ENCODE measurements at places on chromosomes 12 and 14. TPM values are rescaled to one million over a fixed set of nuclear protein-coding genes. Genes with fewer than 3 reads are reported as not detected.

DHH gene
- 2.1 TPM for total RNA-seq

FOXN4 gene
- not detected for total RNA-seq

HOXC12 gene
- total RNA-seq, result not detected

TXNRD1 gene
- 161 TPM for total RNA-seq

TAS2R13 gene
- total RNA-seq, result 1.3 TPM

NELL2 gene
- 1.6 TPM for total RNA-seq

RNASE2 gene
- total RNA-seq, result 4.1 TPM
